ENCODE measurements at places on chromosomes 2 and 18.

- DNase-seq: no peak
Observed at GRCh38 chr18:47635416-47635815, 295.0 kb downstream of the SMAD2 start.

DNA sequence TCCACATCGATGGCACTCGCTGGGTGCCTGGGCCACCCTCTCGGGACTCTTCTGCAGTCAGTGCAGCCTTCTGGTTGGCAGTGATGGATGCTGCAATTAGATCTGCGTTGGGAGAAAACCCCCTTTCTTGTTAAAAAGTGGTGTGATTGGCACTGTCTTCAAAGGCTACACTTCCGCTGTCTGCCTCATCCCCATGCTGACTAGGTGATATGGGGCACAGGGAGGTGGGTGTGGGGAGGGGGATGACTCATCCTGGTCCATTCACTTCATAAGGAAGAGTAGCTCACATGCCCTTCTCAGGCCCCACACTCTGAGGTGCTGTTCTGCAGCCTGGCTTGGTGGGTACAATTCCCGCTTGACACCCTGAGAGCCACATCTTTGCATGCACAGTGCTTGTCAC lies 77.4 kb downstream of the THNSL2 start:
- DNase-seq: no peak

DNA sequence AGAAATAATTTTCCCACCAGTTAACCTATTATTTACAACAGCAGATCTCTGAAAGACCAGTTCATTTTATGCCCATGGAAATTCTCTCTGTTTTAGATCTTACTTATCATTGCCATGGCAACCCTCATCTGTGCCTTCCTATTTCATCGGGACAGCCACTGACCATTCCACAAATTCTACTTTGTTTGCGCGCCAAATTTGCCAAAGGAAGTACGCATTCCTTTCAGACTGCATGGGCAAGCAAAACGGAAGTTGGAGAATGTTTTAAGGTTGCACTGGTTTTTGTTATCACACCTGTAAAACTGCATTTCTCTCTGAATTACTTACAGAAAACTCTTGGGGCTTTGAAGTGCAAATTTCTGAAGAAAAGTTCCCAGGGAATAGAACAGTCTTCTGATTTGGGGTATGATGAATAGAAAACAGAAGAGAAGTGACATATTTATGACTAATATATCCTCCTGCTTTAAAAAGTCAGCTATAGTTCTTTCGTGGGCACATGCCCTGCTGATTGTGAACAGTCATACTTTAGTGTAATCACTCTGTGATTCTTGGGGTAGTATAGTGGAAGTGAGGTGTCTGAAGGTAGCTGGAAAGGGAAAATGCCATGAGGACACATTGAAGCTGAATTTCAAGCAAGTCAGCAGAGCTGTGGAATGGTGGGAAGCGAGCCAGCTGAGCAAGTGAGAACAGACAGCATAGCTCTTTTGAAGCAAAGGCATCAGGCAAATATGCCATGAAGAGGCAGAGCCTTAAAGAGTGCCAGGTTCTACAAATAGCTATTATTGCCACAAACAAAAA lies 20.9 kb downstream of the NETO1 start:
- DNase-seq: no peak

GRCh38 chr2:109398366-109399015 lies 215.3 kb downstream of the SEPTIN10 start:
- DNase-seq: no peak

- DNase-seq: no peak
Observed at GRCh38 chr18:46622999-46623398, 34.0 kb downstream of the LOXHD1 start.

- DNase-seq: peak; percentile 38
Observed at GRCh38 chr18:79510731-79511241, 115.1 kb downstream of the NFATC1 start.

GRCh38 chr18:74219056-74219455 lies 70.7 kb downstream of the TIMM21 start:
- no peak for DNase-seq

GRCh38 chr2:24349097-24349496 lies 11.2 kb downstream of the ITSN2 start:
- no peak for DNase-seq

GRCh38 chr2:212540341-212540740 lies 1.7 kb upstream of the ERBB4 start:
- no peak for DNase-seq

DNA sequence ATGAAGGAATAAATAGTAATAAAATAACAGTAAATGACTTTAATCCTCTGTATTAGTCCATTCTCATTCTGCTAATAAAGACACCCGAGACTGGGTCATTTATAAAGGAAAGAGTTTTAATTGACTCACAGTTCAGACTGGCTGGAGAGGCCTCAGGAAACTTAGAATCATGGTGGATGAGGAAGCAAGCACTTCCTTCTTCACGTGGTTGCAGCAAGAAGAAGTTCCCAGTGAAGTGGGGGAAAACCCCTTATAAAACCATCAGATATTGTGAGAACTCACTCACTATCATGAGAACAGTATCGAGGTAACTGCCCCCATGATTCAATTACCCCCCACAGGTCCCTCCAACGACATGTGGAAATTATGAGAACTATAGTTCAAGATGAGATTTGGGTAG lies 727.9 kb upstream of the LINC00305 start:
- DNase-seq: no peak

DNA sequence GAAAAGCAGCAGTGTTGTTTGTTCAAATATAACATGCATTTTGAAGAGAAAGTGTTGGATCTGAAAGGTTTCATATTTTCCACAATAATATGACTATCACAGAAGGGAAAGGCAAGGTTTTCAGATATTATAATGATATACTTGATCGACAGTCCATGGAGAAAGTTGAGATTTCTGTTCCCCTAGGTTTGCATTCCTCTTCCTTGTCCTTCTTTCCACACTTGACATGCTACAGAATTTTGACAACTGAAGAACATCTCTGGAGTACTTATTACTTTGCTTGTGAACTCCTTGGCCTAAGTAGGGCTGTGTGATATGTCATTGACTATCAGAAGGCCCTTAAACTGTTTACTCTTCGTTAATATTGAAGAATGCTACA lies 46.5 kb downstream of the TMEFF2 start:
- DNase-seq: no peak

GRCh38 chr2:176175709-176176607 lies 12.5 kb upstream of the HOXD1 start:
- DNase-seq: no peak

GRCh38 chr2:68234405-68234804 lies 17.9 kb downstream of the PPP3R1 start:
- DNase-seq: no peak

DNA sequence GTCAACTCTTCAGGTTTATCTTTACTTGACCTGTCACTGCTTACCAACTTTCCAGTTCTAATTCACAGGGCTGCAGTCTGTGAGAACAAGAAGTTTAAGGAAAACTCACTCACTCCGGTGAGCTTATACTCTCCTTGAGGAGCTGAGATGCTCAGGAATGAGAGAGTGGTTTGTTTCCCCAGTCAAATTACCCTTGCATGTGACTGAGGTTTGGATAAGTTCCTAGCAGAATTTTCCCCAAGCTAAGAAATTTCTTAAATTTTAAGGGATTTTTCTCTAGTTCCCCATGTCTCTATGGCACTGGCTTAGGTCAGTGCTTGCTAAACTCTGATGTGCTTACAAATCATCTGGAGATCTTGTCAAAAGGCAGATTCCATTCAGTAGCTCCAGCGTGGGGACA lies 12.8 kb upstream of the CCDC85A start:
- no peak for DNase-seq

DNA sequence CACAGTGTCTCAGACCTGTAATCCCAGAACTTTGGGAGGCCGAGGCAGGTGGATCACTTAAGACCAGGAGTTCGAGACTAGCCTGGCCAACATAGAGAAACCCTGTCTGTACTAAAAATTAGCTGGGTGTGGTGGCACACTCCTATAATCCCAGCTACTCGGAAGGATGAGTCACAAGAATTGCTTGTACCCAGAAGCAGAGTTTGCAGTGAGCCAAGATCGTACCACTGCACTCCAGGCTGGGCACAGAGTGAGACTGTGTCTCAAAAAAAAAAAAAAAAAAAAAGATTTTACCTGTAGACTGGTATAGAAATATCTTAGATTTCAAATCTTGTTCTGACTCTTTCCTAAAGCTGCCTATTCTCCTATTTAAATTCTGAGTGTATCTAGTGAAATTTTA lies 7.2 kb upstream of the KLHL29 start:
- DNase-seq: no peak

DNA sequence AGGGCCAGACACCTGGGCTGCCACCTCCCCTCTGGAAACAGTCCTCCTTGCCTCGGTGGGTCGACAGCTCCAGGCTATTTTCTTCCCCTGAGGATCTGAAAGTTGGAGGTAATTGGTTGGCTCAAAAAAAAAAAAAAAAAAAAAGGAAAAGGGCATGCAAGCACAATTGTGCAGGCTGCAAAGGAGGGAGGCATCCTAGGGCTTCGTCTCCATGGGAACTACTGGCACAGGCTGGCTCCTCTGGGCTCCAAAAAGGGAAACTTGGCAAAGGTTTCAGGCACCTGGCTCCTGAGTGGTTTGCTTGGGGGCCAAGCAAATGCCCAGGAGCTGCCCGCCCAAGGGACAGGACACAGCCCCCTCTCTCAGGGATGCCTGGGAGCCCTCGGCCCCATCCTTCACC lies 1.1 kb upstream of the KCNIP3 start:
- DNase-seq: no peak

DNA sequence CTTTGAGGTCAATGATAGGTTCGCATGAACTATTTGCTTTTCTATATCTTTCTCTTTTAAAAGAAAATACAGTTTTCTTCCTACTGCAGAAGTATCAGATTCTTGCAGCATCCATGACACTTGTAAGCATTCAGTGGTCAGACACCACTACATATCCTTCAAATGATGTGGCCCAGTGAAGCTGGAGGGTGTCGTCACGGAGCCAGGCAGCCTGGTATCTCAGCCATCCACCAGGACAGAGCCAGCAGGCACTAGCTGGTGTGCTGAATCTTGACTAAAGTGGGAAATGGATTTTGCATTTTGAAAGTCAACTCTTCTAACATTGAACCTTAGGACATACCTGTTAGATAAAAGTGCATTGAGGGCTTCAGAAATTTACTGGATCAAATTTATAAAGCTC lies 5.4 kb downstream of the KLHL14 start:
- DNase-seq: no peak

DNA sequence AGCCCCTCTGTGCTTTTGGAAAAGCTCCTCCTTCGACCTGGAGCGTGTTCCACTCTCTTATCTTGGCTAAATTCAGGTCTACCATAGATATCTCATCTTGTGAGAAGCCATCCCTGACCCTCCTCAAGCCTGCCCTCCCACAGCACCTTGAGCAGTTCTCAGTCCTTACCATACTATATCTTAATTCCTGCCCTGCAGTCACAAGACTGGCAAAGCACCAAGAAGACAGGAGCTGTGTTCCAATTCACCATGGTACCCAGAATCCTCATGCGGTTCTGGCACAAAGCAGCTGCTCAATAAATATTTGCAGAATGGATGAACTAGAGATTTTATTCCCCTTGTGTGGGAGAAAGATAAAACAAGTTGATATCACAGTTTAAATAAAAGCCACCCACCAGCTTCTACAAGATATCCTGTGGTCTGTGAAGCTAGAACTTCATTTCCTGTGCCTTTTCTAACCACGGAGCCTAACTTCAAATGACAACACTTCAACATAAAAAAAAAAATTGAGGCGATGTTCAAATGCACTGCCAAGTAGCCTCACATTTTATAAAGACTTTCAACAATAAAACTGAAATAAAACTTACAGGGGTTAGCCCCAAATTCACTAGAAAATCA lies 19.5 kb downstream of the MARCHF4 start:
- DNase-seq: no peak

GRCh38 chr2:163266772-163267171 lies 428.2 kb upstream of the KCNH7 start:
- no peak for DNase-seq
